ENCODE measurements at places on chromosomes 12 and 14.
A peak's percentile ranks its signal among the peaks of the same experiment; 100 is the strongest.

GRCh38 chr12:16197600-16197999 lies 79.9 kb downstream of the SLC15A5 start:
- DNase-seq, result no peak

DNA sequence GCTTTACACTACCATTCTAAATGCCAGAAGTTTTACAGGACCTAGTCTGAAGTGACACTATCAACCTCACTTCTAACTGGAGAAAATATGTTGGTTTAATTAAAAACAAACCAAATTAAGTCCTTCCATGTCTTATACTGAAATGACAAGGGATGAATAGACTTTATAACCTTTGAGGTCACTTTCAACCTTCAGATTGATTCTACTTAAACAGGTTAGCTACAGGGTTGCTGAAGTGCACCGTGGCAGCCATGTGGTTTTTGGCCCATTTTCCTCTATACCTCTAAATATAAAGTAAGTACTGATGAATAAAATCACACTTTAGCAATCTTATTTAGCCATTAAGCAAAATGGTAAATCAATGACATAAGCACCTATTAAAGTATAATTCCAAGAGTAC lies 3.9 kb downstream of the SLC38A2 start:
- DNase-seq, result no peak

- DNase-seq, result no peak
Measured at GRCh38 chr12:47222520-47223030, 142.8 kb upstream of the AMIGO2 start.

GRCh38 chr14:75969126-75969525 lies 12.7 kb downstream of the TGFB3 start:
- peak; percentile 80 for DNase-seq

- DNase-seq, result no peak
Measured at GRCh38 chr14:90940318-90940962, 120.0 kb downstream of the RPS6KA5 start.

DNA sequence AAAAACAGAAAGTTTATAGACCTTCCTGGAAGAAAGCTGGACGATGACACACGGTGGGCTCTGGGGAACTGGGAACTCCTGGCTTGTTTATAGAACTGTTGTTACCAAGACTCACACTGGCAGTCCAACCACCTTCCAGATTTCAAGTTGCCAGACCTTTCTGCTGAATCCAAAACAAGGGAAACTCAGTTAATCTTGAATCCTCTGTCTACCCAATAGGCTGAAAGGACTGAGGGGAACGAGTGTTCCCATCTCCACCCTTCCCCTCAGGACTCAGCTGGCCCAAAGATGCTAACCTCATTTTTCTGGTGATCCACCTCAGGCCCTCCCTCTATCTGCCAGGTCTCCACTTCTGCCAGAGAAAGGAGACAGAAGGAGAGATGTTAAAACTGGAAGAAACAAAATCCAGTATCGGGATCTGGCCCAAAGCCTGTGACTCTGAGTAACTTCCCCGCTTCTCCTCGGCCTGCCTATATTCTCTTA lies 231.4 kb downstream of the ANO2 start:
- no peak for DNase-seq

DNA sequence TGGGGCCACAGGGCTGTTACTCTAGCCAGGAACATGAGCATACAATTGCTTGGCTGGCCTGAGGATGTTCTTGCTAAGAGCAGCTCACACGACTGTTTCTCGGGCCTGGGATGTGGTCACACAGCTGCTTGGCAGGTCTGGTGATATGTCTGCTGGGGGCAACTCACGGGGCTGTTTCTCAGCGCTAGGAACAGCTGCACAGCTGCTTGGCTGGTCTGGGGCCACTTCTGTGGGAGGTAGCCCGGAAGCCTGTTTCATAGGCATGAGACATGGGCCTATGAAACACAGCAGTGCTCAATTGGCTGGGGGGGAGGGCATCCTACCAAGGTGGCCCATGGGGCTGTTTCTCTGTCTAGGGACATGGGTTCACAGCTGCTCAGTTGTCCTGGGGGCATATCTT lies 73.4 kb upstream of the DDHD1 start:
- DNase-seq, result no peak

DNA sequence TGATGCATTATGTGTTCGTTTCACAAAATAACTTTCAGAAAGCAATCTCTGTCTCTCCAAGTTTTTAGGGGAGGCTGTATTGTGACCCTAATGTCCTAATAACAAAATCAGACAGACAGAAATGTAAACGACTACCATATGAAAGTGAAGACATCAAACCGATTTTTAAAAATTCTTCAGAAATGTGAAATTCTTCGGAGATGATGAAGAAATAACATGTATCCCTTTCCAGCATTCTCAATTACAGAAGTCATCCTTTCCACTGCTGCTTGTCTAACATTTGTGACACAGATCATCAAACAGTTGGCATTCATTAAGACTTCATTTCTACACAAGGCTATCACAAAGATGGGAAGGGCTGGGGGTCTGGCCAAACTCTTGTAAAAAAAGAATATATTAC lies 41.0 kb downstream of the DMAC2L start:
- DNase-seq, result no peak

- DNase-seq, result peak; percentile 73
Measured at GRCh38 chr12:74317078-74317601, 220.5 kb upstream of the ATXN7L3B start.

GRCh38 chr12:66393890-66394289 lies 91.6 kb downstream of the HELB start:
- no peak for DNase-seq

DNA sequence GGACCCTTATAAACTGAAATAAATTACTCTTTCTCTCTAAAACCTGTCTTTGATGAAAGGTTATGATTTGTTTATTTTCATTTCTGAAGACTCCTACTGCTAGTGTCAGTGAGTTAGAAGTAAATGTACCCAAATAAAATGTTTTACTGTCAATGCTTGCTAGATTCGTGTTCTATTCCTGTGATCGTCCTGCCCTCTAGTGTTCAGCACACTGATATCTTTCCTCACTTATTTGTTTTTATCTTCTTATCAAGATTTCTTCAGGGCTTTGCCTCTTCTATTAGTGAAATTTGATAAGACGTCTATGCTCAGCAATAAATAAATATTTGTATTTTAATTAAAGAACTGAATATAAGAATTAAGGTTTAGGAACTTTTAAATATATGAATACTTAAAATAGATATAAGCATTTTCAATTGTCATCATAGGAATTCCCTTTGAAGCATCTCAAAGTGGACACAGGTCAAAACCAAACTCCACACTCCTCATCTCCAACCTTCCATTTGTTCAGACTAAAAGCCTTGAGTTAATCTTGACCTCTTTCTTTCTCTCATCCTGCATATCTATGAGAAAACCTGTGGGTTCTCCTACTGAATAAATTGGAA lies 75.8 kb downstream of the C12orf50 start:
- DNase-seq, result peak; percentile 68

DNA sequence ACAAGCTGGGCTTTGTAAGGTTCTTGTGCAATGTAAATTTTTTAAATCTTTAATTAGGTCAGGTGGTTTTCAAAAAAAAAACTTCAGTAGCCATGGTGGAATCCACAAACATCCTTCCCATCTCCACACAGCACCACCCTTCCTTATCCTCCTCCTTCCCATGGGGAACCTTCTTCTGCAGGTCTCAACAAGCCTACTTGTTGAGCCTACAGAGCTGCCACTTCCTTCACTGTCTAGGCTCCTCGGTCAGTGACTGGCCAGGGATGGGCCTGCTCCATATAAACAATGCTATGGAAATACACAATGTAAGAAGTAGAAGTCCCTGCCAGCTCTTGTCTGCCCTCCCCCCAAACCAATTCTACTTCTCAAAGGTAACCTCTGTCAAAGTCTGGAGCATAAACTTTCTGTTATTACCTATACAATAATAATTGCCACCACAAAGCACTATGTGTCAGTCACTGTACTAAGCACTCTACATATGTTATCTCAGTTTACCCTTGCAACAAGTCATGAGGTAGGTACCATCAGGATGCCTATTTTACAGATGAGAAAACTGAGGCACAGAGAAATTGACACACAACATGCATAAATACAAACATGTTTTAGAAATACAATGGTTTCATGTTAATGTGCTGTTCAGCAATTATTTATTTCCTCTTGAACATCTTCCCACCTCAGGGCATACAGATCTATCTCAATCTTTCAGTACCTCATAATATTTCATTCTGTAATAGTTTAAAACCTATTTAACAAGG lies 17.4 kb downstream of the LIMA1 start:
- no peak for DNase-seq

GRCh38 chr14:55592436-55592835 lies 12.4 kb downstream of the KTN1 start:
- DNase-seq, result no peak

DNA sequence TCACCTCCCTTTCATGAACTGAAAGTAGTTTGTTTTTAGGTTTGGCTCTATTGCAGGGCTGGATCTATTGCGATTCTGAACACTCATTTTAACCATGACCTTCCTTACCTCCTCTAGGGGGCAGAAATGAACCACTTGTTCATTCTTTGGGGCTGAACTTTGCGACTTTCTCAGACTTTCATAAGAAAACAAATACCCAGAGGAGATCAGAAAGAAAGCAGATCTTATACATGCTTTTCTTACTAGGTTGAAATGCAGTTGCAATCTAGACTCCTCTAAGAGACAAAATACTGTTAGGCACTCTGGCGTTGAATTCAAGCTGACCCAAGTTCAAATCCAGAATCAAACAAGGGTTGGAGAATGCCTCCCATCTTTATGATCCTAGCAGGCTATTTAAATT lies 32.6 kb upstream of the PLEKHG3 start:
- peak; percentile 78 for DNase-seq

- no peak for DNase-seq
Measured at GRCh38 chr14:20614038-20614840, 23.1 kb upstream of the RNASE12 start.

GRCh38 chr14:89576145-89576927 lies 159.3 kb upstream of the FOXN3 start:
- DNase-seq, result no peak

- DNase-seq, result no peak
Measured at GRCh38 chr14:34387974-34388516, 74.0 kb downstream of the SPTSSA start.

- peak; percentile 31 for DNase-seq
Measured at GRCh38 chr12:54053751-54054741, at the start of gene HOXC4. Gene HOXC4, plus strand, starts transcription at chr12:54053835. Its CDS starts 88 bp downstream, at chr12:54053923.

- DNase-seq, result no peak
Measured at GRCh38 chr12:27666510-27666909, 29.7 kb upstream of the REP15 start.

GRCh38 chr14:99284254-99285004 lies 12.4 kb upstream of the BCL11B start:
- no peak for DNase-seq

GRCh38 chr12:57491393-57492280 lies 3.8 kb downstream of the MARS1 start:
- DNase-seq, result peak; percentile 43

DNA sequence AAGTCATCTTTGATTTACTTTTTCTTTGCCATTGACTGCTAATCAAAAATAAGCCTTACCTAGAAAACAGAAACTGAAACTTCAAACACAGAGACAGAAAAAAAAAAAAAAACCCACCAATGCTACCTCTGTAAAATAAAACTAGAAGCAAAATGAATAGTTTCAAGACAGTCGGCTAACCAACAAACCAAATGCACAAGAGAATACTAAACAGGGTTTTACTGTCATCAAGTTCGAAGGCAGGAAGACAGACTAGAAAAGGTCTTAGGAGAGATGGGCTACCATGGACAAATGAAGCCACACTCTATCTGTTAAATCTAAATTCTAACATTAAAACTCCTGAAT lies 59.5 kb downstream of the SEL1L start:
- no peak for DNase-seq

DNA sequence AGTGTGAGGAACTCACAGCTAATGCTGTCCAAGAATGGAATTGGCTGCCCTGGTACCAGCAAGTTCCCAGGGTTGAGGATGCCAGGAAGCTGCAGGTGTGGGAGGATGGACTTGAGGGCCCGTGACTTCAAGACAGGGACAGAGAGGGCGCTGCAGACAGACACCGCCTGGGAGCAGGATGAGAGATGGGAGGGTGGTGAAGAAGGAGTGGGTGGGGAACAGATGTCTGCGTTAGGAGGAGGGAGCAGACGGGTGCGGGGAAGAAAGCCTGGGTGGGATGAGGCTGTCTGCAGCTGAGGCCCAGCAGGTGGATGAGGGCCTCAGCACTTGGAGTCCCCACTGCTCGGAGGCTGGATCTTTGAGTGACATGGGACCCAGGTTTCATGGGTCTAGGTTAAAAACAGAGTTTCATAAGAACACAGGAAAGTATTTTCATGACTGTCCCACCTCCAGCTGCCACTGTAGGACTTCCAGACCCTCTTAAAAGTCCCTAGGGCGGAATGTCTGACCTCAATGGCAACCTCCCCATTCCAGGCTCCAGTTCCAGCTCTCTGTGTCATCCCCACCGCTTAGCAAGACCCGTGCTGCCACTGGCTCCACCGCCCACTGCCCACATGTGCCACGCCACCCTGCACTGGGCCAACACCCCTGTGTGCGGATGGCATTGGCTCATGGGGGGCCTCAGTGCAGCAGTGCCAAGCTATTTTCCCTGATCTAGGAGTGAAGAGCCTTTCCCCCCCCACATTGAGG lies 70.3 kb upstream of the SCN8A start:
- DNase-seq, result no peak

DNA sequence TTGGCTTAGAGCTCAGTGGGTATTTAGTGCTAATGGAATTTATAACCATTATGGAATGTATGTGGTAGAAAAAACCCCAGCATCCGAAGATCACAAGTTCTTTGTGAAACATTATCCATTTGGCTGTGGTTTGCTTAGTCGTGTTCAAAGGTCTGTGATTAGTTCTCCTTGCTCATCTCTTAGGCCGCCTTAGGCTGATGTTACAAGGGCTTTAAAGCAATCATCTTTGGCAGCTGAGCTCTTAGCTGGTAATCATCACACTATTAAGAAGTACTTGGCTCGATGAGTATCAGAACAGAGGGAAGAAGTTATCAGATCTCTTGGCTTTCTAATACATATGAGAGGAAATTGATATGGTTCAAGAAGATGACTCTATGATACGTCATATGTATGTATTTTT lies 124.1 kb upstream of the E2F7 start:
- no peak for DNase-seq

DNA sequence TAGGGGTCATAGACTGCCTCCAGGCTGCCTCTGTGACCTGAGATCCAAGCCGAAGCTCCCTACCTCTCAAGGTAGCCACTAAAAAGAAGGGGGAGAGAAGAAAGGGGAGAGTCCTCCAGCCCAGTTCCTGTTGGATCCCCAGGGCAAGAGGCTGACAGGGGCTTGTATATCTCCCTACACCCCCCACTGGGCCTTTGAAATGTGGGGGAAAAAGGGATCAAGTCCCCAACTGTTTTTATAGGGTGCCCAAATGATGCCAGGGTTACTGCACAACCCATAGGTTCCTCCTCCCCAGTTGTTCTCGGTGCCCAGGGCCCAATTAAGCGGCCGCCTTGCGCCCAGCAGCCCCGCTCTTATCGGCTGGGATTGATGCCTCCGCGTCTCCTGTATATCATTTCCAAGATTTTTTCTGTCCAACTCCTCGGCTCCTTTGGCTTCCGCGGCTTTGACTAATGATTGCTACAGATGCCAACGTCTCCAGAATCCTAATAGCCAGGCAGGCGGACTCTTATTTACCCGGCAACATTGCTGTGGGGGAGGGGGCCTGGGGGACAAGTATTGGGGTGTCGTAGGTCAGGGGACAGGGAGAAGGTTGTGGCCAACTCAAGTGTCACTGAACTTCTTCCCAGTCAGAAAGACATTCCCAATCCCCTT lies 7.6 kb upstream of the HOXC4 start:
- DNase-seq, result no peak
